ENCODE measurements at places on chromosomes 5 and 9.

DNA sequence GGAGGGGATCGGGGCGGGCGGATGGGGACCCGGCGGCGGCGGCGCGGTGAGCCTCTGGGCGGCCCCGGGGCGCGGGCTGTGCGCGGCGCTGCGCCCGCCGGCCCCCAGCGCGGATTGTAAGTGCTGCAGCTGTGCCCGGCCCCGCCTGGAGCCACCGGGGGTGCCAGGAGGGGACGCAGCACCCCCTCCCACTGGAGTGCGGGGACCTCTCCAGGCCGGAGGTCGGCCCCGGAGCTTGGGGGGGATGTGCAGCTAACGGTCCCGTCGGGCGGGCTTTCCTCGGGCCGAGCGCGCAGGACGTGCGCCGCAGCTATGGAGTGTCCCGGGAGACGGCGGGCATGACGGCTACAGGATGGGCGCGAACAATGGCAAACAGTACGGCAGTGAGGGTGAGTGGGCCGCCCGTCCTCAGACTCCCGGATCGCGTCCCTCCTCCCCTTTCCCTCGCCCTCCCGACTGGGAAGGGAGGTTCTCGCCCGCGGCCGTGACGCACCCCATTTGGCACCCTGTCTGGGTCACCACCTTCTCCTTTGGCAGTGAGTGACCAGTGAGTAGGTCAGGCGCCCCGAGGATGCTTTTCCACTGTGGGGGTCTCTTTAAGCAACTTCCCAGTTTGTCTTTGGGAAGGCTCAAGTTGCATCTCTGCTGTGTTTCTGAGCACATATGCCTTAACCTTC is 483 bp downstream of the FBXL7 start:
- no peak for DNase-seq

GRCh38 chr9:127077644-127077946 is 44.8 kb downstream of the ANGPTL2 start:
- no peak for DNase-seq

DNA sequence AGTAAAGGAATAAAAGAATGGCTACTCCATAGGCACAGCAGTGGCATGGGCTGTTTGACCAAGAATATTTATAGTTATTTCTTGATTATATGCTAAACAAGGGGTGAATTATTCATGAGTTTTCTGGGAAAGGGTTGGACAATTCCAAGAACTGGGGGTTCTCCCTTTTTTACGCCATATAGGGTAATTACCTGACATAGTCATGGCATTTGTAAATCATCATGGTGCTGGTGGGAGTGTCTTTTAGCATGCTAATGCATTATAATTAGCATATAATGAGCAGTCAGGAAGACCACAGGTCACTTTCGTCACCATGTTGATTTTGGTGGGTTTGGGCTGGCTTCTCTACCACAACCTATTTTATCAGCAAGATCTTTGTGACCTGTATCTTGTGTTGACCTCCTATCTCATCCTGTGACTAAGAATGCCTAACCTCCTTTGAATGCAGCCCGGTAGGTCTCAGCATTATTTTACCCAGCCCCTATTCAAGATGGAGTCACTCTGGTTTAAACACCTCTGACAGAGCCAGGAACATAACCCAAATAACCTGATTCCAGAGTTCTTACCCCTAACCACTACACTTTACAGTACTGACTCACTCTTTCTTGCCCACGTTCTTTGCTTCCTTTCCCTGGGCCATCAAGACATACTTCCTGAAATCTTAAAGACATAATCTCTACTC is 25.0 kb upstream of the MRPS30 start:
- no peak for DNase-seq

- DNase-seq = no peak
These were observed 7.7 kb downstream of the ERMP1 start for GRCh38 chr9:5825223-5825622.

- no peak for DNase-seq
These were observed 79.1 kb upstream of the RARS1 start for GRCh38 chr5:168407211-168407610.

DNA sequence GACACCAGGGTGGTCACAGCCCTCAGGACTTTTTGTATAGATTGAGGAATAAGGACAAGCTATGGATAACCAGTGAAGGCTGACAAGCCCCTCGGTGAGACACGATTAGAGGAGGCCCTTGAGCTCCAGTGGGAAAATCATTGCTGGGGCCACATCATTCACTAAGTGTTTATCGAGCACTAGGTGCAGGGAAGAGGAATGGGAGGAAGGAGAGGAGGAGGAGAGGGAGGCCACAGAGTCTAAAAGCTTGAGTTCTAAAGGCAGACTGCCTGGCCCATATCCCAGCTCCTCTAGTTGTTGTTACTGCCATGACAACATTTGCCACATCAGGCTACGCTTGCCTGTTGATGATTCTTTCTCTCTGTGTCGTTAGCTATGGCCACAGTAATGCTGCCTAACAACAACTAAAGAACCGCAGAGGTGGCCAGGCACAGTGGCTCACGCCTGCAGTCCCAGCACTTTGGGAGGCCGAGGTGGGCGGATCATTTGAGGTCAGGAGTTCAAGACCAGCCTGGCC is 37.6 kb downstream of the NKX2-5 start:
- no peak for DNase-seq

- no peak for DNase-seq
These were observed 7.7 kb upstream of the CEP72 start for GRCh38 chr5:604391-604831.

GRCh38 chr5:14702238-14702839 is 37.8 kb downstream of the OTULIN start:
- no peak for DNase-seq

- no peak for DNase-seq
These were observed 52.3 kb upstream of the IRX2 start for GRCh38 chr5:2803751-2804150.

DNA sequence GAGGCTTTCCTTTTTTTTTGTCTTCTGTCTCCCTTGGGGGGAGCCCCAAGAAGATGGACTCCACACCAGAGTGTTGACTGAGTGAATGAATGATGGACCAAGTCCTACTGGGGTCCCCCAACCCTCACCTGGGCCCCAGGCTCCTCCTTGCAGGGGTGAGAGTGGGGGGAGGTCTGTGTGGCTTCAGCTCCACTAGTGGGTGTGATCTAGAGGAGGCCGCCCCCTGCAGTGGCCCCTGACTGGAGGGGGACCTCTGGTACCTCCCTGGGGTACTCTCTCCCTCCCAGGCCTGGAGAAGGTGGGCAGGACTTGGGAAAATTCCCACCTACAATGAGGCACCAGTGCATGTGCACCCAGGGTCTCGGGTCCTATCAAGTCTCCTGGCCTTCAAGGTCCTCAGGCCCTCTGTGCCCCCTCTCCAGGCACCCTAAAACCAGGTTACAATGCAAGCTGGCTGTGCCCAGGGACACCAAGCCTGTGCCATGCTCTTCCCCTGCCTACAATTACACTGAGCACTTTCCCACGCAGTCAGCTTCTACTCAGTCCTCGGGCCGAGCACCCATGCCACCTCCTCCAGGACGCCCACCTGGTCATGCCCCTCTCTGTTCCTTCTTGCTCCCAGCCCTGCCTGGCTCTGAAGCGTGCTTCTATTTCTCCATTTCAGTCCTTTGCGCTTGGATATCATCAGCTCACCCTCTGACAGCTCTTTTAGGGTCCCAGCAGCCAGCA is 117.2 kb upstream of the PHYKPL start:
- DNase-seq = no peak

DNA sequence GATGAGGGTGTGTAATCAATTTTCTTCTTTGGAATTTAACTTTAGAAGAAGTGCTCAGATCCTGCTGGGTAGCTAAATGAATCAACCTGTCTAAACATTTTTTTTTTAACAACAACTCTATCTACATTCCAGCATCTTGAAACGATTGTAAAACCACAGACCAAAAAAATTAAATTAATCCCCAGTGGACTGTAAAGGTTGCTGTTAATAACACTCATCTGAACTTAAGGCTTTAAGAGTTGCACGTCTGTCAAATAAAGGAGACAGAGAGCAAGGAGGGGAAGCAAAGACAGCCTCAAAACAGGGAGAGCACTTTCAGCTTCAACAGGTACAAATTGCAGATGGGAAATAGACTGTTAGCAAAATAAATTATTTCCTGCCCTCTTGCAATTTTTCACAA is 548.5 kb downstream of the DTWD2 start:
- DNase-seq = no peak

DNA sequence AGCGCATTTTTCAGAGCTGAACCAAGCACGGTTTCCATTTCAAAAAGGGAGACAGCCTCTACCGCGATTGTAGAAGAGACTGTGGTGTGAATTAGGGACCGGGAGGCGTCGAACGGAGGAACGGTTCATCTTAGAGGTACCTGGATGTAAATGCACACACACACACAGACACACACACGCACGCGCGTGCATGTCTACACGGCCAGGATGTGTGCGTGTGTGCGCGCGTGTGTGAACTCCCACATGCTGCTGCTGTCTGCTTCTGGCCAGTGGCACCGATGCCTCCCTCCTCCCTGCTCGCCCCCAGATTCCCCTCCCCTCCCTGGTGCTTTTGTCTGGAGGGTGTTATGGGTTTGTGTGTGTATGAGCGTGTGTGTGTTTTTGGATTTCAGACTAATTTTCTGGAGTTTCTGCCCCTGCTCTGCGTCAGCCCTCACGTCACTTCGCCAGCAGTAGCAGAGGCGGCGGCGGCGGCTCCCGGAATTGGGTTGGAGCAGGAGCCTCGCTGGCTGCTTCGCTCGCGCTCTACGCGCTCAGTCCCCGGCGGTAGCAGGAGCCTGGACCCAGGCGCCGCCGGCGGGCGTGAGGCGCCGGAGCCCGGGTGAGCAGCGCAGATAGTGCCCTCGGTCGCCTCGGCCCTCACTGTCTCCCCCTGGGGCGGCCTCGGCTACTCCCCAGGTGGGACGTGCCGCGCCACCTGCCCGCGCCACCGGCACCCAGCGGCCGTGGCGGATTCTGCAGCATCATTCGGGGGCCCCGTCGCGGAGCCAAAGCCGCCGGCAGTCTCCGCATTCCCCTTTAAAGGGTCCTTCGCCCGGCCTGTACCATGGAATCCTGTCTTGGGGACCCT is at the start of gene NTRK2:
Gene NTRK2 (plus strand): TSS at position 442 of the 850 bp plus-strand sequence. CDS start 1,020 bp downstream, outside the sequence.
- DNase-seq = no peak

DNA sequence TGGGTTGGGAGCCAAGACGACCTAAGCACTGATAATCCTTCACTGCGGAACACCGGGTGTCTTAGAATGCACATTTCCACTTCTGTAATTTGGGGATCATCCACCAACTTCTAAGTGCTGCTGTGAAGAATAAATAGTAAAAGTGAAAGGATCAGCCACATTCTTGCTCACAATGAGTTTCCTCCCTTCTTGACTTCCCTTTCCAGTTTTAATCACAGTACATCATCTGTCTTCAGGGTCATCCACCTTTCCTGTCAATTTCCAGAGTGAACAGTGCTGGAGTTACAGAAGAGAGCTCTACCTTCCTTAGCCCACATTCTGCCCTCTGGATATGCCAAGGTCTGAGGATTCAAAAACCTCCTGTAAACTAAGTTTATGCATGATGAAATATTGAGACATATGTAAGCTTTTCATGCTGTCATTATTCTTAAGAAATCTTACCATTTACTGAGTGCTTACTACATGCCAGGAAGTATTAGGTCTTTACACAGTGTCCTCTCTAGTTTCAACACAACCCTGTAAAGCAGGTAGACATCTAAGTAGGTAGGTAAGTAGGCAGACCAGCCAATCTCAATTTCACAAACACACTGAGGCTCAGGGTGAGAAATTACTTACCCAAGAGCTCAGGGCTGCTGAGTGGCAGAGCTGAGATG is 105.2 kb downstream of the CDK5RAP2 start:
- no peak for DNase-seq

- DNase-seq = no peak
These were observed 213.3 kb downstream of the CDK5RAP2 start for GRCh38 chr9:120366644-120367019.

DNA sequence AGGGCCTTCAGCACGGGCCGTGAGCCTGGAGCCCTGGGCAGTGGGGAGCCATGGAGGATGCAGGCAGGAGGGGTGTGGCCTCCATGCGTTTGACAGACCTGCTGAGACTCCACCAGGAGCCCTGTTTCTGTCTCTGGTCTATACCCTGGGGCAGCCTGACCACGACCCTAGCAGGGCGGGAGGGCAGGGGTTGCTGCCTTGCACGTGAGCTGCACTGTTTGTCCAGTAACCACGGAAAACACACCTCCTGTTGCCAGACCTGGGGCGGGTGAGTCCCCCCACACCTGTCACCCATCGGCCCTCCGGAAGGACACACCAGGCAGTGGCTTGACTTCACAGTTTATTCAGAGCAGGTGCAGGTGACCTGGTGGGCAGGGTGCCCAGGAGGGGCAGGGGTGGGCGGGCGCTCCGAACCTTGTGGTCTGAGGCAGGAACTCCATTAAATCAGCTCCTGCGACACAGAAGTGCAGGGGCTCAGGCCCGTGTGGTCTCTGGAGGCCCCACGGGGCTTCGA is 3.9 kb downstream of the LCN8 start:
- DNase-seq = no peak

DNA sequence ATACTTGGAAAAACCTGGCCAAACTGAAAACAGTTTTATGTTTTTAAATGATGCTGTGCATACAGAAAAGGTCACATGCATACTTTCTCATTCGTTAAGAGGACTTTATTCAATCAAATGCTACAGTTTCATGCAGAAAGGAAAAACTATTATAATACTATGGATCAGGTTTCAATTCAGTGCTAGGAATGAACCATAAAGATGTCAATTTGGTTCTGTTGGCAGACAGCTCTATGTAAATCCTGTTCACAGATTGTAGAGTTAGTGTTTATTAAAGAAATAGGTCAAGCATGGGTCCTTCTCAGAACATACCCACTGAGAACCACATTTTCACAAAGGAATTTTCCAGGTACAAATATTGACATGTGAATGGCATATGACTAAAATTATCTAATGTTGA is 57.1 kb downstream of the RETREG1 start:
- DNase-seq = no peak

- DNase-seq = no peak
These were observed 14.5 kb downstream of the VAV2 start for GRCh38 chr9:133977421-133978201.

GRCh38 chr9:132472199-132472598 is 62.2 kb downstream of the CFAP77 start:
- no peak for DNase-seq

- no peak for DNase-seq
These were observed 254.1 kb downstream of the FSTL4 start for GRCh38 chr5:133358271-133358670.

DNA sequence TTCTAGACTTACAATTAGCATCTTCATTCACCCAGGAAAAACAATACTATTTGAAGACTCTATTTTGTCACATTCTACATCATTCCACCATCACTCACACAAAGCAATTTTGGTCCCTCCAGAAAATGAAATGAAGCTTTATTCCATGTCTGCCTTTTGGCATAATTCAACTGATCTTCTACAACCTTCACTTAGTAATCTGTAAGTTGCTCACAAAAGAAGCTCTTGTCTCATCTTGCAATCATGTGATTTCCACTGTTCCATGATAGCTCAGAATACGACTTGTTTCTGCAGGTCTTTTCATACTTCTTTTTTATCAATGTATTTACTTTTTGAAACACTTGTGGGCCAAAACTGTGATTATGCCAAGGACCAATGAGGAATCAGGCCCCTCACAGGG is 261.9 kb upstream of the NR4A3 start:
- DNase-seq = no peak

- DNase-seq = no peak
These were observed 21.8 kb upstream of the ANKRD18A start for GRCh38 chr9:38641985-38642864.

All from activated CD8-positive, alpha-beta memory T cell treated with anti-CD3 and anti-CD28 coated beads for 4 hours (primary cell).